ENCODE measurements at places on chromosomes 7 and 10.

GRCh38 chr7:27784399-27785053, 44.6 kb downstream of the TAX1BP1 start:
- peak; percentile 5 for DNase-seq

DNA sequence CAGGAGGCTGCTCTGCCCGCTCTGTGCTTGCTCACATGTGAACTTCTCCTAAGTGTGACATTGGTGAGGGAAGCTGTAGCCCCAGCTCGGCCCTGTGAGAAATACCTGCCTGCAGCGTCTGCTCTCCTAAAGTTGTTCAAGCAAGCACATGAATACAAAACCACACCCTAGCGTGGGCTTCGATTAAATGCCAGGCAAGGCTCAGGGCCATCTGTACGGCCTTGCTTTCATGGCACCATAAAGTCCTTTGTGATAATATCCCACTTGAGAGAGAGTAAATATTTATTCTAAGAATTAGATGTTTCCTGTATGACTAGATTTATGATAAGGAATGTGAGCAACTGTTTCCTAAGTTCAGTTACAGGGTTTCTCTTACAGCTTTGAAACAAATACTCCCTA, 262.8 kb upstream of the KLF14 start:
- DNase-seq: peak; percentile 51

GRCh38 chr10:53140506-53140905, 367.9 kb upstream of the MBL2 start:
- no peak for DNase-seq

DNA sequence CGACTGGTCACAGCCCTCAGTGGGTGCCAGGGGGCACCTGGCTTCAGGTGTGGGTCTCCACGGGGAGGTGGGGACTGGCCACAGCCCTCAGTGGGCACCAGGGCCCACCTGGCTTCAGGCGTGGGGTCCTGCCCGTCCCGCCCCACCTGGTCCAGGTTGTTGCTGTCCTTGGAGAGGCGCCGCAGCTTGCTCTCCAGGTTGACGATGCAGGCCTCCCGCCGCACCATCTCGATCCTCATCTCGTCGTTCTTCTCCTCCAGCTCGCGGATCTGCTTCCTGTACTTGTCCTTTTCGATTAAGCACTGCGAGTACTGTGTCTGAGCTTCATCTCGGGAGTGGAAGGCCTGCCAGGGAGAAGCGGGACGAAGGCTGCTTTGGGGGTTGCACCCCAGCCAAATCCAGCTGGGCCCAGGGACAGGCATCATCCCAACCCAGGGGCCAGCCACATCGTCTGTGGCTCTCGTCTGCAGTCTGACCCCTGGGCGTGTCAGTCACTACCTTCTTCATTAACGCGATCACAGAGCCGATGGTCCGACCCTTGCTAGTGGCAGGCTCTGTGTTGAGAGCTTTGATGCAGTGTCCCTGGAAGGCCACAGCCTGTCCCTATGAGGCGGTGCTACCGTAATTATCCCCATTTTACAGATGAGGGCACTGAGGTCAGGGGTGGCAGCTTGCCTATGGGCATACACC, 92.9 kb upstream of the GNA12 start:
- no peak for DNase-seq

DNA sequence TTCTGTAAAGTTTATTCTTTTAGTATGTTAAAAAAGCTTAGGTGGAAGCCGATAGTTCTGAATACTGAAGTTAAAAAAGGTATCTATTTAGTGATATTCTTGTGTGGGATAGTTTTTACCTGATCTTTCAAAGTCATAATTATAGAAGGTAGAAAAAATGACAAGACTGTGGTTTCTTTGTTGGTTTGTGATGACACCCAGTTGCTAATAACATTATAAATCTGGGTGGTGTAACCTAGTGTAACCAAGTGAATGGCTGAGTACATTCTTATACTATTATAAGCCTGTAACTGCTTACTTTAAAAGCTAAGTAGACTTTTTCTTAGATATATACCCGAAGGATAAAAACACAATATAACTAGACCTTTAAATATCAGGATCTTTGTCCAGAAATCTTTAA, 2.3 kb downstream of the CDK13 start:
- DNase-seq: no peak

GRCh38 chr7:83492802-83493201, 156.1 kb downstream of the SEMA3E start:
- DNase-seq: no peak

GRCh38 chr10:71265618-71266146, 53.3 kb downstream of the UNC5B start:
- no peak for DNase-seq

DNA sequence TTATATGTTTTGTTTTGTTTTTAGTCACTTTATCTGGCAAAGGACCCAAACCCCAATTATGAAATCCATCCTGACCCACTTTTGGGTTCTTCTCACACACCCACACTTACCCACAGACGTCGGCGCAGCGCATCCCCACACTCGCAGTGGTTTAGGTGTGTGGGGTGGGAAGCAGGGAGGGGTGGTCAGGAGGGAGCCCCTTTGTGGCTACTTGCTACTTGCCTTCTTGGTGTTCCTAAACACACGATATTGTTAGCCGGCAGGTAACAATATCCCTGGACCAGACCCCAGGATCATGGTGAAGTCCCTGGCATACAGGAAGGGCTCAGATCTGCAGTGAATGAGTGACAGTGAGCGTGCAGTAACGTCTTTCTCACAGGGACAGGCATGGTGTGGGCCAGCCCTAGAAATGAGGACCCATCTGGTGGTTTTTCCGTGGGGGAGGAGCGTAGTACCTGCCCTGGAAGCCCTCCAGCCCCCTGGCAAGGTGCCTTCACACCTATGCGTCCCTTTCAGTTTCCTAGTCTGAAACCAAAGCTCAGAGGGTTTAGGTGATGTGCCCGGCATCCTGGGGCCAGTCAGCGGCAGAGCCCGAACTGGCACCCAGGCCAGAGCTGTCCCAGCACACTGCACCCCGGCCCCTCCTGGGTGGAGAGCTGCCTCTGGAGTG, 4.4 kb downstream of the SPOCK2 start:
- DNase-seq: peak; percentile 70

GRCh38 chr7:40645197-40645596, 510.4 kb downstream of the SUGCT start:
- DNase-seq: no peak

- no peak for DNase-seq
These were observed 36.6 kb upstream of the PLPP4 start for GRCh38 chr10:120420421-120420820.
